ENCODE measurements at places on chromosomes 3 and 15.

GRCh38 chr15:71115567-71116351 lies 488 bp downstream of the THSD4 start:
- no peak for DNase-seq

DNA sequence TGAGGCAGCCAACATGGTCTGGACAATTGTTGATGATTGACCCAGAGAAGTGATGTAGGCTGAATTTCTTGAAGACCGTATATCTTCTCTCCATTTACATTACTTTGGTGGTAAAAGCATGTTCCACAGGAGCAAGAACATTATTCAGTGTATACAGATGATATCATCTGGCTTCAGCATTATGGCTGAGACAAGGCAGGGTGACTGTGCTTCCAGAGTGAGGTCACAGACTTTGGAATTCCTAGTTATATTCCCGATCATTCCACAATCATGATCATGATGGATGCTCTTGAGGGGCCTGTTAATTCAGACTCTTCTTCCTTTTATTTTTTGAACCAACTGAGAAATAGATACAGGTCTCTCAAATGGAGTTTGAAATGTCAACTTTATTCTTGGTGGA lies 19.0 kb downstream of the PLS1 start:
- no peak for DNase-seq

DNA sequence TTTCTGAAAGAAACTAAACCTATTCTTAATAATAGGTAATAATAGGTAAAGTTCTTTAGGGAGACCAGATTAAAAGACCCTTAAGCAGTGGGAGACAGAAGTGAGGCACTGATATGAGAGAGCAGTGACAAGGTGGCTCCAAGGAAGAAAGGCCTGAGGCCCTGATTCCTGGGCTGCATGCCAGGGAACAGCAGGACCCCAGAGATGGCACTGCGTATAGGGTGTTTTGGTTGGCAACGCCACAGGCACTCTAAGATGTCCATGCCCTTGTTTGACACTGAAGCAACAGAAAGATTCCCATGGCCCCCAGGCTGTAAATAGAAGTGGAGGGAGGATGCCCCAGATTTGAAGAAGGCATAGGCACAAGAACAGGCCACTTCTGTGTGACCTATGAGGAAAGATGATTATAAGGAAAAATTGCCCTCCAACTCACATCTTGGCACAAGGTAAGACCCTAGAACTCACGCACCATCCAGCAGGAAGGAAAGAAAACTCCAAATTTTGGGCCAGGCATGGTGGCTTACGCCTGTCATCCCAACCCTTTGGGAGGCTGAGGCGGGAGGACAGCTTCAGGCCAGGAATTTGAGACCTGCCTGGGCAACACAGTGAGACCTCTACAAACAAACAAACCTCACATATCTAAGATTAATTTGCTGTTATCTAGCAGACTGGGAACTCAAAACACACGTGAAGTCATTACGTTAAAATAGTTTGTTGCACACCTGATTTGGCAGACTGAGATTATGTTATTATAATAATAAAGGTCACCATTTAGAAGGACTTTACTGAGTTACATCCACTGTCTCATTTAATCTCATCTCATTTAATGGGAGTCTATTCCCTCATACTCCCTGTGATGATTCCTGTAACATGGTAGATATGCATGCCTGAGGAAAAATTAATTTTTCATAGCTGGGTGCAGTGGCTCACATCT lies 10.5 kb upstream of the BLM start:
- no peak for DNase-seq

GRCh38 chr3:55402886-55403609 lies 84.1 kb downstream of the WNT5A start:
- no peak for DNase-seq

- no peak for DNase-seq
Observed at GRCh38 chr3:64708456-64708855, 20.7 kb upstream of the ADAMTS9 start.

All from cortex of kidney (tissue), 1 donor.